ENCODE measurements at places on chromosomes 4 and X.

DNA sequence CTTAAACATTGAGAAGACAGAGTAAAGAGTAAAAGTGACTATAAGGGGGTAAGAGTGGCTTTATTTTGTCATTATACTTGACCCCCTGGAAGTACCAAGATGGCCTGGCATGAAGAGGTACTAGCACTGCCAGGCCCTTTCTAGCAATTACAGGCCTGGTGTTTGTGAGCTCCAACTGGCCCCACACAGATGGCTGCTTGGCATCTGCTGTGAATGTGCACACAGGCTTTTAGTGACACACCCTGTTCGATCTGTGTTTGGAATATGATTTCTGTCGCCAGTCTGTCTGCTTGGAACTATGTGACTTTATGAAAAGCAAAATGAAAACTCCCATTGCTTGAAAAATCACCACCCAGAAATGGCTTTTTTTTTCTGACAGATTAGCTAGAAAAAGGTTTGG is 123.3 kb downstream of the CLCN4 start:
- DNase-seq: no peak

DNA sequence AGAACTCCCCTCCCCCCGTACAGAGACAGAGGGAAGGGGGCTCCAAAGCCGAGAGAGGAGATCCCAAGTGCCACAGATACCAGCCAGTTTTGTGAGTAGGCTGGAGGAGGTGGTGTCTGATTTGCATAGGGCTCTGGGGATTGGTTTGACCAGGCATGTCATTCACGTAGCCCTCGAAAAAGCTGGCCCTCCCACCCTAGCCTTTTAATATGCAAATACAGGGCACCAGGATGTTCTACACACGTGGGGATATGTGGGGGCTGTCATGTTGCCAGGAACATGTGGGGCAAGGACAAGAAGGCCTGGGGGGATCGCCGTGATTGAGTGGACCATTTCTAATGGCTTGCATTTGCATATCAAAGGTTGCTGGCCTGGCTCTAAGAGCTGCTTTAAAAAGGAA is 272.9 kb downstream of the PPP1R2C start:
- DNase-seq: no peak

DNA sequence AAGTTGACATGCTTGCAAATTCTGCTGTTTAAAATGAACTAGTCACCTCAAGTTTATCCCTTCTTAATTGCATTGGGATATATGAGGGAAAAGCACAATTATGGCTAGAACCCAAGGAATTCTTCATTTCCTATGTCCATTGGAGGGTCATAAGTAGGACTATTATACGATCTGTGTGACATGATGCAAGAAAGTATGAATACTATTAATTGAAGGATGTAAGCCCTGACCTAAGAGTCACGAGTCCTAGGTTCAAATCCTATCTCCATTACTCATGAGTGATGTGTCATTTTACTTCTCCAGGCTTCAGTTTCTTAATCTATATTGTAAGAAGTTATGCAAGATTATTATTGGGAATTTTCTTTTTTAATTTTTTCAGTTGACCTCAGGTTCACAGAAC is 542.9 kb upstream of the GRIA3 start:
- DNase-seq: no peak

DNA sequence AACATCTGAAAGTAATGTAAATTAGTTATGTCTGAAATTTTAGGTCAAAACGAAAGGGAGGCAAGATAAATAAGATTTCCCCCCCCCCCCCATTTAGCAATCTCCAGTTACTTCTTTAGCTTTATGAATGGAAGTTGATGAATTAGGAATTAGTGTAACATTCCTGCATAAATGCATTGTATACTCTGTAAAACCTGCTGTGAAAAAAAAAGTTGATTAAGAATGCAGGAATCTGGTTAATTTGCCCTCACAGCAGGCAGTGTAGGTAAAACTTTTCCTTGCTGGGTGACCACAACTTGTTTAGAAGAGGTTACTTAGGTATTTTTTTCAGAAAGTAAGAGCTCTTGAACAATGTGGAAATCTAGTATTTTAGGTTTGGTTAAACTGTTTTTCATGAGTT is 15.3 kb downstream of the LARP7 start:
- DNase-seq: no peak

DNA sequence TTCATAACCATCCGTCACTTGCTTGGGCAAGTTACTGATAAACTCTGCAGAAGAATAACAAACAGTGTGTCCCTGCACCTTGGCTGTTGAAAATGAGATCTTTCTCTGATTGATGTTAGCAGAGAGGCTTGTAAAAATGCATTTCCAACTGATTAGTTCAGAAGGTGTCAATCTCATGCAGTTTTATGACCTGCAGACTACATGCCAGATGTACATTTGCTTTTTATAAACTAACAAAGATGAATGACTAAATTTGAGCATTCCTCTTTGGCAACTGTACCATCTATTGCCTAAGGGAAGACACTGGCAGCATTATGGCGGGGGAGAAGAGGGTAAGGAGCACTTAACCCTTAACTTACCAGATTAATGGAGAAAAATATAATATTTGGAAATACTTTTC is 192.8 kb downstream of the DCTD start:
- no peak for DNase-seq

GRCh38 chr4:162700358-162700757 is 466.3 kb downstream of the NAF1 start:
- DNase-seq: no peak

- DNase-seq: no peak
These were observed 64.8 kb upstream of the RBPJ start for GRCh38 chr4:26255989-26256388.

GRCh38 chr4:6321361-6321760 is 51.7 kb downstream of the WFS1 start:
- DNase-seq: no peak

DNA sequence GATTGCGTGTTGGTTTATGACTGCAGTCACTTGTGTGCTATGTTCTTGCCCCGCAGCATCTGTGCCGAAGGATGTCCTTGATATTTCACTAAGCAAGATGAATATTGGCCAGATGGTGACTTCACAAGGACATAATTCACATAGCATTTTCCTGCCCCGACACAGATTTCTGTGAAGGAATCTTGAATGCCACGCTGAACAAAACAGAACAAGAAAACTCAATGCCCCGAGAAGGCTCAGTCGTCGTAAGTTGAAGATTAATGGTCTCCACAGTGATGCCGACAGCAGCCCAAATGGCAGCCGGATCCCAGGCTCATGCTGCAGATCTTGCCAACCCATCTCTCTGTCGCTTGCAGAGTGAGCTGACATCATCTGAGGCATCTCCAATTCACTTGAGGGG is 145.9 kb downstream of the CPEB2 start:
- DNase-seq: no peak

GRCh38 chrX:26138274-26138673 is at the start of gene MAGEB18:
Gene MAGEB18, plus strand, starts transcription at chrX:26138343. Its CDS starts 643 bp downstream, at chrX:26138986.
- no peak for DNase-seq

DNA sequence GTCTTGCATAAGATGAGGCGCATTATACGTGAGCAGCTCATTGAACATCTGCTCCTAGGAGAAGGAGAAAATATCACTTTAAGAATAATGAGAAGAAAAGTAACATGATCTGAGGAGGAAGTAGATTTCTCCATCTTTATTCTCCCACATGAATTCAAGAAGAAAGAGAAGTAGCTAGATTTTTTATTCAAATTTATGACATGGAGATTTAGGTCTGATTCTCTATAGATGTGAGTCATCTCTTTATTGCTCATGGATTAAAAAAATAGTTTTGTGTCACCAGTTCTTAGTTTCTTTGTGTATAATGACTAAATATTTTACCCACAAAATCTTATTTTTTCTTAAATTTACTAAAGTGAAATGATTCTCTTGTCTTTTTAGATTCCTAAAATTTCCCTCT is 40.4 kb downstream of the HPGDS start:
- no peak for DNase-seq

DNA sequence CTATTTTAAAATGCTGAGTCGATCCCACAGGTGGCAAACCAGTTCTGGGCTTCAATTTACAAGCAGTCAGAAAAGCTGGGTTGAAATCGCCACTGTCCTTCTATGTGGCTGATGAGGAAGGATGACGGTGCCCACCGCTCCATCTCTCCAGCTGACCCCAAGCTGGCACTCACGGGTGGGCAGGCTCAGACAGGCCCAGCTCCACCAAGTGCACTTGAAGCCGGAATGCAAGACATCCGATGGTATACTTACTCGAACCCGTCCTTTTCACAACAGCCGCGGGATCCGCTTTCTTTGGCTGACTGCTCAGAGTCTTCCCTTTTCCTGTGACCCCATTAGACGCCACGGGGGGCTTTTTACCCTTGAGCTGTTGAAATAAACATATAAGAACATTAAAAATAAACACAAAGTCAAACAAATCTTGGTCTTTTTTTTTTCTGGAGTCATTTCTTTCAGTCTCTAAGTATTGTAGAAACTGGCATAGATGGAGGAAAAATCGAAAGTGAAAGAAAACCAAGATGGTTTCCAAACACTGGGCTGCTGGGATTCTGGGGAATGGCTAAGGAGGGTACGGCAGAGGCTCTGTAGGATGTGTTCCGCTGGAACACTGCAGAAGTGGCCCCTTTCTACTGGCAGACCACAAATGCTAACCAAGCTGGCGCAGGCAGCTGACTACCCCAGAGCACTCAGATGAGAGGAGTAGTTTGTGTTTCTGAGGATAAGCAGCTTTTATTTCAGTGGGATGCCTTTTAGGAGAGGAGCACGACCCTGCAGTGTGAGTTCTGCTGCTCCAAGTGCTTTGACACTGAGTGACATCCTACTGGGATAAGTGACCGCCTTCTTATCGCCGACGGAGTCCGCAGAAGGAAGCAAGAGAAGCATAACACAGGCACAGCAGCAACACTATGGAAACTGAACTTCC is 160.9 kb downstream of the AFAP1 start:
- no peak for DNase-seq

- DNase-seq: no peak
These were observed at the start of gene DCLK2 for GRCh38 chr4:150078041-150078578. Gene DCLK2, plus strand, starts transcription at chr4:150078445. Its CDS starts 583 bp downstream, at chr4:150079028.

DNA sequence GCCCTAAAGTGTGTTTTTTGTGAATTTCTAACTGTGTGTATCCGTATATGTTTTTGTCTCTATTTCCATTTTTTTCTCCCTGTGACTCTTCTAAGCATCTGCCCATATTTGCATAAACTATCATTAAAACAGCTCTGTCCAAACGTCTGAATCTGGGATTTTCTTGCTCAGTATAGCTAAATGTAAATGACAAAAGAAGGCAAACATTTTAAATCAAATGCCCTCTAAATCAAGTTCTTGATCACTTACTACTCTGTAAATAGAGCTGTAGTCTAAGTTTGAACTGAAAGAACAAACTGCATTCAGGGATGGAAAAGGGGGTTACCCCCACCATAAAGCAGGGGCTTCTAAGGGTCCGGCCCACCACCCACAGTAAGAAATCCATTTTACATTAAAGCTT is 432.0 kb upstream of the FAM241A start:
- no peak for DNase-seq

- DNase-seq: no peak
These were observed 62.8 kb downstream of the FAM9B start for GRCh38 chrX:8971116-8971515.

DNA sequence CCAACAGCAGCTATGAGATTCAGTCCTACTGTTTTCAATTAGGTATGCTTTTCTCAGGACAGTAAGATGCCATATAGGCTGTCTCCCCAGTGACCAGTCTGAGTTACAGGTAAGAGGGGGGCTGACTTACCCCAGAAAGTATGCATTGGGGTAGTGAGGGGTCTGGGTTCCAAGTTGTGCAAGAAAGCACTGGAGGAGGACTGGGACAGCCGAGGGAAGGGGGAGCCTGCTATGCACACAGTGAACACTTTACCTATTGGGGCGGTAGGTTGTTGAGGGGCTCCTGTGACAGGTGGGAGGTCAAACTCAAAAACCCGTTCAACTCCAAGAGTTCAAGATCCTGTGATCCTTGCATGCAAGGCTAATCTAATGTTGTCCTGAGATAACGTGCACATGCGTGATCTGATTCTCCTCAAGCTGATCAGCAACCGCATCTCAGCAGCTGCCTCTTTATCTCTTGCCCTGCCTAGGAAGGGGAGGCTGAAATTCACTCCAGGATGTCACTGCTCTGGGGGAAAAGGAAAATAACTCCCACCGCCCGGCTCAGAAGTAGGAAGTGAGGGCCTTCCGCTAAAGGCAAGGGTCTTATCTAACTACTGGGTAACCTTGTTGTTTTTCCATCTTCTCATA is 108.8 kb upstream of the KIT start:
- DNase-seq: no peak

DNA sequence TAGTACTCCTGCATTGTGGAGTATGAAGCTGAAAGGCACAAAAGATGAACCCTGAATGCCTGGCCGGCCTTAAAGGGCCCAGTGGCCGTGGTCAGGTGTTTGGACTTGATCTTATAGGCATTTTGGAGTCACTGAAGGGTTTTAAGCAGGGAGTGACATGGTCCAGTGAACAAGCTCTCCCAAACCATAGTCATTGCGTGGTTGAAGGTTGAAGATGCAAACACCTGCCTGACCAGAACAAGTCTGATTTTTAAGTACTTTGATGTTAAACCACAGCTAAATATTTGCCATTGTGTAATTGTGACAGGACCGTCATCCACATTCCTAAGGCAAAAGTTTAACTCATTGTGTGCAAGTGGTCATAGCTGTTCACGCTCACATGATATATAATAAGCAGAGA is 3.3 kb downstream of the STK32B start:
- DNase-seq: no peak

- no peak for DNase-seq
These were observed 132.4 kb downstream of the EVC2 start for GRCh38 chr4:5575941-5576340.

- DNase-seq: no peak
These were observed 112.5 kb upstream of the BMP3 start for GRCh38 chr4:80918004-80918403.

- DNase-seq: no peak
These were observed 22.1 kb downstream of the DGKK start for GRCh38 chrX:50448565-50448964.

- no peak for DNase-seq
These were observed 37.7 kb downstream of the MAOA start for GRCh38 chrX:43693602-43694406.

- DNase-seq: no peak
These were observed 22.0 kb downstream of the TNMD start for GRCh38 chrX:100606753-100607152.

DNA sequence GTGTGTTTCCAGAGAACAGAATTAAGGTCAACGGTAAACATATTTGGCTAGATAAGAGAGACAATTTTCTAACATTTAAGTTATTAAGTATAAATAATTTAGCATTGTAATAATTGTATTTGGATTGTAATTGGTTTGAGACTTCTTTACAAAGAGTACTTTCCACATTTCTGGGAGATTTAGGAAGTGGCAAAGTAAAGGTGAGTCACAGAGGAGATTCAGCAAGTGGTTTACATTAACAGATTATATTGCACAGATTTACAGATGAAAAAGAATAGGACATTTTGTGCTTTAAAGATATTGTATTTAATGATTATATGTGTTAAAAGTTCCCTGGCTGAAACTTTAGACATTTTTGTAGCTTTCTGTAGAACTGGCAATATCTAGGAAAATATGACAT is 584.4 kb upstream of the AADAT start:
- DNase-seq: no peak

- no peak for DNase-seq
These were observed 171.9 kb upstream of the GALNT7 start for GRCh38 chr4:172996571-172997216.

- DNase-seq: no peak
These were observed 63.7 kb downstream of the SEC24D start for GRCh38 chr4:118772081-118772766.

Data from stimulated activated CD4-positive, alpha-beta T cell treated with anti-CD3 and anti-CD28 coated beads, Interleukin-4, amount 100 ng/mL, for 1 hour (primary cell).